ENCODE measurements at places on chromosomes 7 and 10.

DNA sequence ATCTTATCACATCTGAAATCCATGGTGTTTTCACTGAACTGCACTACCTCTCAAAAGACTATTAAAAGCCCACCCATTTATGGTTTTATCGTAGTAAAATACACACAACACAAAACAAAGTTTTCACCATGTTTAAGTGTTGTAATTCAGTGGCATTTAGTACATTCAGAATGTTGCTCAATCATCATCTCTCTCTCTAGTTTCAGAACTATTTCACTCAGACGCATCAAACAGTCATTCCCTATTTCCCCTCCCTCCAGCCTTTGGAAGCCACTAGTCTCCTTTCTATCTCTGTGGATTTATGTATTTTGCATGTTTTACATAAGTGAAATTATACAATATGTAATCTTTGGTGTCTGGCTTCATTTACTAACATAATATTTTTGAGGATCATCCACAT lies 332.6 kb downstream of the TNS3 start:
- DNase-seq = no peak

- no peak for DNase-seq
Measured at GRCh38 chr7:106102387-106102966, 9.6 kb downstream of the SYPL1 start.

DNA sequence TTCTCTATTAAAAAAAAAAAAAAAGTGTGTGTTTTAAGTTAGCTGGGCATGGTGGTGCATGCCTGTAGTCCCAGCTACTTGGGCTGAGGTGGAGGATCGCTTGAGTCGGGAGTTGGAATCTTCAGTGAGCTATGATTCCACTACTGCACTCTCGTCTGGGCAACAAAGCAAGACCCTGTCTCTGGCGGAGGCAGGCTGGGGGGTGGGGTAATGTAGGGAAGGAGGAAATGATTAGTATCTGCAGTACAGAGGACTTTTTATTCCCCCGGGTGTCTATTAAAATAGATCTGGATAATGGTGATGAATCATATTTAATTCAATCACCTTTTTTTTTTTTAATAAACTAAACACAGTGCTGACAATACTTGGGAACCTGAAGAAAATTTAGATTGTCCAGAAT lies 6.5 kb downstream of the CBX3 start:
- DNase-seq = no peak

- no peak for DNase-seq
Measured at GRCh38 chr7:121401896-121402295, 5.8 kb upstream of the FAM3C start.

- DNase-seq = no peak
Measured at GRCh38 chr7:28318101-28318762, 94.1 kb upstream of the CREB5 start.

DNA sequence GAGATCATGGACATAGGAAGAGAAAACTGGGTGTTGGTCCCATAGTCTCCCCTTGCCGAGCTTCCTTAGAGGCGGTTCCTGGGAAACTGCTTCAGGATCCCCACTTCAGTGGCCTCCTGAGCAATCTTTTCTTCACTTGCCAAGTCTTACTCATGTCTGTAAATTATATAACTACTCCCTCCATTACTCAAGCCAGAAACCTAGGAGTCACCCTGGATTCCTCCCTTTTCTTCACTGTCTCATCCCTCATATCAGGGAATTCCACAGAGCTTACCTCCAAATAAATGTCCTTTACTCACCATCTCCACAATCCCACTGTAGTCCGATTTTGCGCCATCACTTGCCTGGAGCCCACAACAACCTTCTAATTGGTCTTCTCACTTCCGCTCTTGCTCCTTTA lies 29.1 kb upstream of the TRUB1 start:
- peak; percentile 69 for DNase-seq

DNA sequence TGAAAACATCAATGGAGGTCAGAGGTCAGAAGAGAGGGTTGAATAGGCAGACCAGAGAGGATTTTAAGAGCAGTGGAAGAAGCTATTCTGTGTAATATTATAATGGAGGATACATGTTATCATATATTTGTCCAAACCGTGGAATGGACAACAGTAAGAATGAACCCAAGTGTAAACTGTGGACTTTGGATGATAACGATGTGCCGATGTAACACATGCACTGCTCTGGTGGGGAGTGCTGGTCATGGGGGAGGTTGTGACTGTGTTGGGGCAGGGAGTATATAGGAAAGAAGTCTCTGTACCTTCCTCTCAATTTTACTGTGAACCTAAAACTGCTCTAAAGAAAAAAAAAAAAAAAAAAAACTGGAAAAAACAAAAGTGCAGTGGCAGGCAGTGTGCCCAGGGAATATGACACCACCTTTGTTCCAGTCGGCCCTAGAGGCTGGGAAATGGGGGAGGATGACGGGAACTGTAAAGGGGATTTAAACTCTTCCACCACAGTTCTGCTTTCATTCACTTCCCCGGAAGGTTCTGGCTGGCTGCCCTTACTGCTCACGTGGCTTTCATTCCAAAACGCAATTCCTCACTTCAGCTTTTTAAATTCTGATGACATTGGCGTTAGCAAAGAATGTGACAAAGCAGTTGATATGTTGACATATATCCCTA lies 113.7 kb upstream of the ANKRD1 start:
- DNase-seq = peak; percentile 38

DNA sequence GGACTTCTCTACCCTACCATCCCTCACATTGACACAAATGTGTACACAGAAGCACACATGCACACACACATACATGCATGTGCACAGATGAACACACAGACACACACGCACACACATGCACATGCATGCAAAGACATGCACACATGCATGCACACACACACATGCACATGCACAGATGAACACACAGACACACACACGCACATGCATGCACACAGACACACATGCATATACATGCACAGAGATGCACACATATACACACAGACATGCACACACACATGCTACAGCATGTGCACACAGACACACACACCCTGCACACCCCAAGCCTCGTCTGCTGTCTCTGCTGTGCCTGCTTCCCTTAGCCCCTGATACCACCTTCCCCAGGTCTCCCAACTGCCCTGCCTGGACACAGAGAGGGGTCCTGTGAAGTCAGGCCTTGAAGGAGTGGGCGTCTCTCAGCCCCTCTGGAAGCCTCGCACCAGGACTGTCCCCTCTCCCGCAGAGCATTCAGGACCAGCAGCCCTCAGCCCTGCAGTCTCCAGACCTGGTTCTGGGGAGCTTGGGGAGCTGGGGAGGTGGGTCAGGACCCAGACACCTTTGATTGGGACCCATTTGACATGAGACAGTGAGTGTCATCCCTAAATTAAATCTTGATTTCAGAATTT lies 181.8 kb downstream of the DNAJB6 start:
- DNase-seq = no peak

DNA sequence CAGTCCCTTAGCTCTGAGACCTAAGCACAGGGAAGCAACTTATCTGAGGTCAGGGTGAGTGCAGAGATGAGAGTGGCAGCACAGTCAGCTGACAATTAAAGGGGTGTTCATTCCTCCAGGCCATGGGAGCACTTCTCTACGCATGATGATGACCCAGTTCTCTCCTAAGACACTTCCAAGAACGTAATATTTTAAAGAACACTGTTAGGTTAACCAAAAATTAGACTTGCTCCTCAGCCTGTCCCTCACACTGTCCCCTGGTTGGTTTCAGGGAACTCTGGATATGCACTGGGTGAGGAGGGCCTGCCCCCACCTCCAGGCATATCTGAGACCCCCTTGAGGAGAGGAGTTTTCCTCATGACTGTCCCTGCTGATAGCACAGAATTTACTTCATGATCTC lies 767.5 kb downstream of the GRID1 start:
- no peak for DNase-seq

Data from A172 (cell line).